ENCODE measurements at places on chromosomes 7 and 10.

DNA sequence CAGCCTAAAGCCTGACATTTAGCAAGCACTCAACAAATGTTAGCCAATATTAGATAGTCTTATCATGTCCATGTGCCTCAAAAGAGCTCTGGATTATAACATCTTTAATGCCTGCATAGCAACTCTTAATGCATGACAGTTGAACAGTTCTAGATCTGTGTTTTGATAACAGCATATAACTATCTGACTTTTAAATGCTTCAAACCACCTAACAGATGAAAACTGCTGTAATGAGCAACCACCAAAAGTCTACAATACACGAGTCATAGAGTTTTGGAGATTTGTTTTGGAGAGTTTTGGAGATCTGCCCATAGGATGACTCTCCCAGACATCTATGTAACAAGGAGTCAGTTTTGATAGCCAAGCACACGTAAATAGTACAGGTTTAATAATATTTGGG is 227.3 kb downstream of the TWIST1 start:
- DNase-seq = no peak

GRCh38 chr10:11782793-11783557 is 40.2 kb upstream of the PROSER2 start:
- peak; percentile 57 for DNase-seq

DNA sequence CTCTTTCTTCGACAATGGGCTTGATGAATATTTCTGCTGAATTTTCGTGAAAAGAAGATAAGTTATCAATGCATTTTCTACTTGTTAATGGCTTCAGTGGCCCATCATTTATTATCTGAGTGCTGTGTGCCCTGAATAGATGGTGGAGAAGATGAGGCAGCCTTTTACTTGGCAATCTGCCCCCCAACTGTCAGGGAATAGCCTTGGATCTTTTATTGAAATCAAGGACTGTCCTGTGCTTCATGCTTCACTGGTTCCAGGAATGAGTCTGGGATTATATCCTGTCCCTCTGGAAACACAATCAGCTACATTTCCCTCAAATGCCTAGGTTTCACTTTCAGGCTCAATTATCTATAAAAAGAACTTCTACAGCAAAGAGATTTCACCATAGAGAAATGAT is 75.9 kb upstream of the NXPH1 start:
- DNase-seq = no peak

DNA sequence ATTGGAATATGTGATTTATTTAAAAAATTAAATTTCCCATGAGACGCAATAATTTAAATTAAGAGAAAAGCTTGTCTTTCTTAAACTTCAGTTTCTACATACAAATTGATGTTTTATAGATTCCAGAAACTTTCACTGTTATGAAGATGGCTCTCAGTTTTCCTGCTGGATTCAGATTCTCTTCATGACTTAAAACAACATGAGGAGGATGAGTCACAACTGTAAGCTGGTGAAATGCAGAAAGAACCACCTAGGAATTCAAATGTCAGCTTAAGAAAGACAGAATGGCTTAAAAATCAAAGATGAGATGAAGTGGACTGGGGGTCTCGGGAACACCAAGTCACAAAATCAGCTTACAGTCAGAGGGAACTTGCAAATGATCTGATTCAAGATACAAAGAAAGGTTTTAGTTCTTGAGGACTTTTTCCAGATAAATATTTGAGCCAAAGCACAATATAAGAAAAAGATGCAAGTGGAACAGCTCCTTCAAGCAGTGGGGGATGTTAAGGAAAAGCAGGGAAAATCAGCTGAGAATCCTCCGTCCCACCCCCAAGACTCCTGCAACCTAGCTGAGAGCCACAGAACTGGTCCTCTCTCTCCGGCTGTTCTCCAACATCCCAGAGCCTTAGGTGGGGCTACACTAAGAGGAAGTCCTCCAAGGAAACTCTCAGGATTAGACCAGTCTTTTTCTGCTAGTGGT is 279.8 kb downstream of the KCNMA1 start:
- DNase-seq = no peak

GRCh38 chr10:132111871-132112341 is 46.2 kb downstream of the JAKMIP3 start:
- DNase-seq = no peak

GRCh38 chr10:45460235-45460878 is 86.3 kb downstream of the ALOX5 start:
- no peak for DNase-seq

DNA sequence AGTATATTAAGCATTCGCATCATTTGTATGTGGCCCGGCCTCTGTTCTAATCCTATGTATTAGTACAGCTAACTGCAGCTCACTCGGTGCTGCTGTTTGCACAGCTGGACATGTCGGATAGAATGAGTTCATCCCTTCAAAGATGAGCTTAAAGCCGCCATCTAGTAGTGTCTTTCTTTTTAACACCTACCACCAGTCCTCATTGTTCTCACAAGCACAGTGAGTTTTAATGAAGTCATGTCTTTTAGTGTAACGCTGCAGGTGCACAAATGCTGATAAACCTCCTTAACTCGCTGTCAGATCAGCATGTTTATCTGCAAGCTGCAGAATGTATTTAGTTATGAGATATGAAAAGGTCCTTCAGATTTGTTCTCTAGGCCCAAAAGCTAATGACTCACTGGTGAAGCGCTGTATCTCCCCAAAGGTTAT is 247.5 kb downstream of the MTERF1 start:
- DNase-seq = no peak

GRCh38 chr10:14087566-14087965 is 243.2 kb downstream of the FRMD4A start:
- no peak for DNase-seq

- no peak for DNase-seq
Observed at GRCh38 chr7:45235905-45236304, 78.3 kb downstream of the RAMP3 start.

- DNase-seq = no peak
Observed at GRCh38 chr7:140082770-140083169, 20.0 kb upstream of the PARP12 start.

DNA sequence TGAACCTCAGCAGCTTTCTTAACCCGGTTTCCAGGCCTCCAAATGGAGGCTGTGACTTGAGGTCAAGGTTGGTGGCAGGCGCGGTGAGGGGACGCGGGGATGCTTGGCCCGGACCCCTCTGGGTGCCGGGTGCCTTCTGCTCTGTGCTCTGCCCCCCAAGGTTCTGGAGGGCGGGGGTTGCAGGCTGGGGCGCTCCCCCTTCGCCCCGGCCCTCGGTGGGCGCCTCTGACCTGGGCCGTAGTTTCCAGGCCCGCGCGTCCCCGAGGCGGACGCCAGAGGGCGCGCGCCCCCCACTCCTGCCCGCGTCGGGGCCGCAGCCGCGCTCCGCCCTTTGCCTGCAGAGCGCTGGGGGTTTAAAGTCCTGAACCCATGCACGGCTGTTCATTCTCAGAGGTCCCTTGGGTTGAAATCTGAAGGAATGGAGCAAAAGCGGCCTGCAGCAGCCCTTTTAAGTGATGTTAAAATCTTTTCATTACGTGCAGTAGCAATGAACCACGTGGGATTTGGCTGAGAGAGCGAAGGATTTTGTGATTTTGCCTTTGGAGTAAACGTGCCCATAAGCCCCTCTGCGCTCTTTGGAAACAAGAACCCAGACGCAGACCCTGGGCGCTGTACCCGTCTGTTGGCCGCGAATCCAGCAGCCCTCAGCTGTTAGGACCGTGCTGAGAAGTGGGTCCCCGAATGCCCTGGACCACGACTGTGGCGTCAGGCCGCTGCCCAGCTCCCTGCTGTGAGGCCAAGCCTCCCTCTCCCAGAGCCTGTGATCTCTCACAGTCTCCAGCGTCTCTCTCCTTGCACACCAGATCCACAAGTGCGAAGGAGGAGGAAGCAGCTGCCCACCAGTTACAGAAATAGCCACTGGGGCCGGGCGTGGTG is 135.0 kb downstream of the ACTR3B start:
- DNase-seq = peak; percentile 12

DNA sequence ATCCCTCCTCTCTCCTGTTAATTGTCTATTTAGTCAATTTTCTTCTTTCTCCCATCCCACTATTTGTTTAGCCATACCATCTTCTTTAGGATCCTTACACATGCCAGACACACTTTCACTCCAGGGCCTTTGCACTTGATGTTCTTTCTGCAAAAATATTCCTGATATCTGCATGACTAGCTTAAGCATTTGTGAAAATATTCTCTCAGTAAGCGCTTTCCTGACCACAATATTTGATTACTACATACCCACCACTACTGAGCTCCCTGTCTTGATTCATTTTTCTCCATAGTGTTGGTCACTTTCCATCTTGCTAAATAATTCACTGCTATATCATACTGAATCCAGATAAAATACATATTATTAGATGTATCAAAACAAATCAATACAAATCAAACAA is 75.1 kb downstream of the SEMA3D start:
- no peak for DNase-seq

- no peak for DNase-seq
Observed at GRCh38 chr7:77843194-77843593, 44.6 kb downstream of the PHTF2 start.

DNA sequence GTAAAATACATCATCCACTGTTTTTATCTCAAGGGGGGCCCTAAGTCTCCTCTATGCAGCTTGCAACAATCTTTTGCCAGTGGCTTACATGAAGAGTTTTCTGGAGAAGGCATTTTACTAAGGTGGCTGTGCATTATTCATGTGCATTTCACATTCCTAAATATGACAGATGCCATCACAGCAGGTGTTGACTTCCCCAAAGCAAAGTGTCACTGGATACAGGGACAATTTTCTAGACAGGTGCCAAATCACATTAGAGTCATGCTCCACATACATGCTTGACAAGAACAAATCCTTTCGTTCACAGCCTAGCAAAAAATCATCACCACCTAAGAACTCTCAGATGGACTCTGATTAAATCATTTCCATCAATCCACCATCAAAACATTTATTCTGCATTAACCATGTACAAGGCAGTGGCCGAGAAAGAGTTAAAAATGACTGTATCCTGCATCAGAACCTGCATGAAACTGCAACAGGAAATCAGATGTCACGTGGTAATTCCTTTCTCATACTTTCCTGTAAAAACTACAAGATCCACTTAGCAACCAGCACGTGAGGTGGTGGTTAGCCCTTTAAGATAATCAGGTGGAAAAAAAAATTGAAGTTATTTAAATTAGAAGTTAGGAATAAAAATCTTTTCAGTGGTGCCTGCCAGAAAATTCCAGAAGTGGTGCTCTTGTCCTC is 88.2 kb upstream of the AFAP1L2 start:
- peak; percentile 65 for DNase-seq

DNA sequence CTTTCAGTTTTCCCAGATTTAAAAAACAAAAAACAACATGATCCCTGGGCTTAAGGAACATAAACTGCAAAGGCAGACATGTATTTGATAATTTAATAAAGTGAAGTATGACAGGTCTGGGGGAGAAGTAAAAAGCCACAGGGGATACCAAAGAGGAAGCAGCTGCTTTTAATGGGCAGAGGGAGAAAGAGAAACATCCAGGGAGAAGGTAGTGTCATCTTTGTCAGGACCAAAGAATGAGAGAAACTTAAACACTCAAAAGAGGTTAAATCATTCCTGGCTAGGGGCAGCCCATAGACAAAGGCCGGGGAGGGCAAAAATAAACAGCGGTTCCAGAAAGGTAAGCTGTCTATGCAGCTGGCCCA is 94.5 kb downstream of the GRB10 start:
- no peak for DNase-seq

DNA sequence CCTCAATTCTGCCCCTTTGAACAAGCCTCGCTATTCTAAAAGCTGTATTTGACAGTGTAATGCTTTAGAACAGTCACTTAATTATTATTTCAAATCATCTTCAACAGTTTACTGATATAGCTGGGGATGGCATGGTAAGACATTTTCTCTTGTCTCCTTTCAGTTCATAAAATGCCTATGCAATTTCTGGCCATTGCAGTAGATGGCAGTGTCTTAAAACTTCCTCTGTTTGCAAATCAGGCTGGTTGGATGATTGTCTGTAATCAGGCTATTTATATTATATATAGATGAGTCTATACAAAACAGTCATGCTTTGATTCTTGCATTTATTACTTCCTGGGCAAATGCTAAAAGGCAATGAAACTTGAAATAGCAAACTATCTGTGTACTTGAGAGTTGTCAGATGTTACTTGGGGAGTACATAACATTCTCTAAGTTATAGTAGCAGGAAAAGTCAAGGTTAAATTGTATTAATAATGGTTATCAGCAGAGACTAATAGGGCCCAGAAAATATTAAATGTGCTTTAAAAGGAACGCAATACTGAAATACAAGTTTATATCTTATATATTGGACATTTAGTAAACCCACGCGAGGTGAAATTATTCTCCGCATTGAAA is 55.5 kb upstream of the LHFPL3 start:
- peak; percentile 34 for DNase-seq

GRCh38 chr7:69402696-69403095 is 195.6 kb upstream of the AUTS2 start:
- no peak for DNase-seq

- no peak for DNase-seq
Observed at GRCh38 chr7:133563251-133563650, 310.4 kb downstream of the EXOC4 start.

- no peak for DNase-seq
Observed at GRCh38 chr10:10772411-10772810, 245.3 kb upstream of the CELF2 start.

DNA sequence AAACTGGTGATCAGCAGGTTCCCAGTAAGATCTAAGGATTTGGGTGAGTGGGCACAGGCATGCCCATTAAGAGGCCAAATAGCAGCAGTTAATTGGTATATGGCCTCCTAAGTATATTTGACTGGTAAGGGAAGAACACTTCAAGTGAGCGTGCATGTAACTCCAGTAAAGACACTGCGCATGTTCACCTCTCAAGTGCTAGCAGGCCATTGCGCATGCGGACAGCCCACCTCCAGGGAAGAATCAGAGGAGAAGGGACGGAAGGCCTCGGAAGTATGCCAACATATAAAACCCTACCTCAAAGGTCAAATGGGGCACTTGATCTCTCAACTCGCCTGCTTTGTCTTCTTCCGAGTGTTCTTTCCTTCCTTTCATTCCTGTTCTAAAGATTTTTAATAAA is 118.0 kb downstream of the ARL5B start:
- no peak for DNase-seq

- no peak for DNase-seq
Observed at GRCh38 chr10:71882813-71883659, 32.0 kb upstream of the PSAP start.

- DNase-seq = no peak
Observed at GRCh38 chr7:94296881-94297280, 97.8 kb upstream of the COL1A2 start.

GRCh38 chr10:100334762-100335161 is 4.7 kb upstream of the PKD2L1 start:
- DNase-seq = no peak

DNA sequence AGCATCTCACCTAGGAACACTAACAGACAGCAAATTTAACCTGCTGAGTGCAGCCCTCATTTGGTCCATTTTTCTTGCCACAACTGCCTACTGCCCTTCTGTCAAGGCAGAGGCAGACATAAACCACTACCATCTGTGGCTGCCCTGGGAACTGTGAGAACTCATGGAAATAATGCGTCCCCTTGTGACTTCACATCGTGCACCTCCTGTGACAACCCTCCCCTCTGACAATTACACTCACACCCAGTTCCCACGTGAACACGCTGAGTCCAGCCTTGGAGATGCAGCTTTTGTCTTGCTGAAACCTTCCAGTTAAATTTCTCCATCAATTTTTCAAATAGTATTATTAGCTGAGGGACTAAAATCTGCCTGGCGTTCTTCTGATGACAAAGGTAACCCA is 193.1 kb upstream of the KLF14 start:
- DNase-seq = no peak

- DNase-seq = no peak
Observed at GRCh38 chr7:134811765-134812164, 32.3 kb downstream of the CALD1 start.
